SJCRH30 (cell line): ENCODE measurements at places on chromosomes 2 and 18.

GRCh38 chr2:60557486-60557864, 4.0 kb upstream of the BCL11A start:
- DNase-seq: no peak

GRCh38 chr2:20675701-20676352, 8.9 kb downstream of the GDF7 start:
- no peak for DNase-seq

DNA sequence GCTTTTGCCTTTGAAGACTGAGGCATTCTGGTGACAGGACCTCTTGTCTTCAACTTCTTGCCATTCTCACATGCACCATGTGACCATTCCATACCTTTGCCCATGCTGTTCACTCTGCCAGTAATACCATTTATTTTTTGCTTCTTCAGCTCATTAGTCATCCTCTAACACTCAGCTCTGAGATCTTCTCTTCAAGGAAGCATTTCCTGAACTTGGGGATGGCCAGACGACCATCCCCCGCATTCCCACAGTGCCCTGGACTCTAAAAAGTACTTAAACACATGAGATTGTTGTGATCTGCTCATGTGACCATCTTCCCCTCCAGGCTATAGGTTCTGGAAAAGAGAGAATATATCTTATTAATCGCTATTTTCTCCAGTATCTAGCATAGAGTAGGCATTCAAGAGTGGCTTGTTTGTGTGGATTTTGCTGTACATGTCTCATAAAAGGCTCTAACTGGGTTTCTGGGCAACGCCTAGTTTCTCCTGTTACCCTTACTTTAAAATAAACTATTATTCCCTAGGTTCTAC, 33.9 kb downstream of the PAX3 start:
- DNase-seq: no peak

DNA sequence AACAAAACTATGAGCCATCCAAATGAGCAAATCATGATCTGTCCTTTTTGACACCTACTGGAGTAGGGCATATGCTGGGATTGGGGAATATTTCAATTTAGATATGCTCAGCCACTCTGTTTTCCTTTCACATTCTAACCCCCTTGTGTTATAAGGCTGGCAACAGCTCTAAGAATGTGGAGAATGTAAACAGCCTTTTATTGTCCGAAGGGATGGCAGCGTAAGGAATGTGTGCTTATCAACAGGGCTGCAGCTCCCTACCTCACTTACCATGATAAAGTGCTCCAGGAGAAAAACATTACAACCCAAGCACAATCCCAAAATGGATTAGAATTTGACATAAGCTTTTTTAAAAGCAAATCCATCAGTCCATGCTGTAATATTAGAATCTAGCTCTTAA, 2.2 kb downstream of the NXPH2 start:
- peak; percentile 29 for DNase-seq

GRCh38 chr18:38305961-38306360, 740.4 kb upstream of the CELF4 start:
- no peak for DNase-seq

GRCh38 chr18:48961547-48961946, 10.8 kb upstream of the SMAD7 start:
- DNase-seq: no peak
